Activated naive CD8-positive, alpha-beta T cell treated with anti-CD3 and anti-CD28 coated beads, Interleukin-2, amount 10 ng/mL, durations not matched to agents 7 days and 5 days (primary cell): ENCODE measurements at places on chromosomes 4 and X. TPM values are rescaled to one million over a fixed set of nuclear protein-coding genes. Genes with fewer than 3 reads are reported as not detected.

DNA sequence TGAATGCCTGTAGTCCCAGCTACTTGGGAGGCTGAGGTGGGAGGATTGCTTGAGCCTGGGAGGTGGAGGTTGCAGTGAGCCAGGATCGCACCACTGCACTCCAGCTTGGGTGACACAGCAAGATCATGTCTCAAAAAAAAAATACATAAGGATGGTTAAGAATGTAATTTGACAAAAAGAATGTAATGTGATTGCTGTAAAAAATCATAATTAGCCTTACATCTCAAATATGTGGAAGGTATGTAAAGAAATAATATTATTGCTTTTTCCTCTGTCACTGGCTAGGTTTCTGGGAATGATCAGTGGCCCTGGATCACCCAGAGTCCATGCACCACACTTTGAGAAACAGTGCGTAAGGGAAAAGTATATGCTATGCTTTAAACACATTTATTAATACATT lies 106.1 kb upstream of the C1GALT1C1 start:
- H3K27ac ChIP-seq: no peak overlapping the region
- H3K27me3 ChIP-seq: no peaks in the 10 kb centered on the region
- DNase-seq: no peak
- no peak overlapping the region for H3K4me3 ChIP-seq
- no peaks in the 10 kb centered on the region for H3K36me3 ChIP-seq

DNA sequence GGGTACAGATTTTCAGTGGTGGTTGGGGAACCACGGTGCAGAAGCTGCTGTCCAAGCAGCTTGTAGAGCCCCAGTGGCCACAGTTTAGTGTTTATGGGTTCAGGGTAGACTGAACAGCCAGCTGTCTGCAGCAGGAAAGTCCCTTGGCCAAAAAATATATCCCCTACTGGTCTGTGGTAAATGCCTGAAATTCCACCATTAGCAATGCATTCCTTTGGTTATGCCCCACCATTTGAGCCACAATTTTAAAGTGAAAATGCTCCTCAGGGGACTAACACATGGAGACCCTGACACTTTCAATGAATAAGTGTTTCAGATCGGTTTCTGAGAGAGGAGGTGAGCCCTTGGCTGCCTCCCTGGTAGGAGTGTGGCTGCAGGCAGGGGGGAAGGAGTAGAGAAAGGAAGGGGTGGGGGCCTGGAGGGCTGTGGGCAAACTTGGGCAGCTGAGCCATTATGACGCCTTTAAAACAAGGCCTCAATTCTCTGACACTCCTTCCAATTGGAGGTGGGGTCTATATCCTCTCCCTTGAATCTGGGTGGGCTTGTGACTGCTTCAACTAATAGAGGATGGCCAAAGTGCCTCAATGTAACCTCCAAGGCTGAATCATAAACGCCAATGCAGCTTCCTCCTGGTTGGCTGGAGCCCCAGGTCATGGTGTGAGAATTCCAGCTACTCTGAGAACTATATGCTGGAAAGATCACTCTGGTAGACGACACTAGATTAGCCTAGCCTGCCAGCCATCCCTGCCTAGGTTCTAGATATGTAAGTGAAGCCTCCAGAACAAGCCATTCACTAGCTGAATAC lies 75.8 kb upstream of the ATP6AP2 start:
- peaks cover 2% of the 10 kb centered on the region for H3K27me3 ChIP-seq
- H3K4me1 ChIP-seq: no peaks in the 10 kb centered on the region
- no peak overlapping the region for H3K27ac ChIP-seq

DNA sequence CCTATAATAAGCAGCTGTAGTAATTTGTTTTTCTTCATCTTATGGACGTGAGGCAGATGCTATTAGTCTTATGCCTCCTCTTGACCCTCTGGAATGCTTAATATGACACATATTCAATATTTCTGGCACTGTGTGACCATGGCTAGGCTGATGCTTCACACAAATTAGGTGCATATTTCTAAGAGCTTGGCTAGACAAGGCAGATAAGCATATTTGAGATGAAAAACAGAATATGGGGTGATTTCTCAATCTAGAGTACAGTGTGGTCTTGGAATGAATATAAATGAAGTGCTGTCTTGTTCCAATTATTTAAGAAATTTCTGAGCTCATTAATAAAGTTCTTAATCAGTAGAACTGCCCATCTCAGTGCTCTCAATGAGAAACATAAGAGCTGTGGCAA lies 156.2 kb downstream of the NPNT start:
- no peaks in the 10 kb centered on the region for H3K27me3 ChIP-seq
- no peaks in the 10 kb centered on the region for H3K4me1 ChIP-seq
- no peak overlapping the region for H3K4me3 ChIP-seq
- peaks cover 5% of the 10 kb centered on the region for H3K36me3 ChIP-seq

- no peak overlapping the region for H3K4me3 ChIP-seq
- H3K27me3 ChIP-seq: no peaks in the 10 kb centered on the region
- no peak for DNase-seq
- no peaks in the 10 kb centered on the region for H3K4me1 ChIP-seq
- no peak overlapping the region for H3K27ac ChIP-seq
Observed at GRCh38 chr4:5753766-5754528, 42.9 kb downstream of the EVC start.

DNA sequence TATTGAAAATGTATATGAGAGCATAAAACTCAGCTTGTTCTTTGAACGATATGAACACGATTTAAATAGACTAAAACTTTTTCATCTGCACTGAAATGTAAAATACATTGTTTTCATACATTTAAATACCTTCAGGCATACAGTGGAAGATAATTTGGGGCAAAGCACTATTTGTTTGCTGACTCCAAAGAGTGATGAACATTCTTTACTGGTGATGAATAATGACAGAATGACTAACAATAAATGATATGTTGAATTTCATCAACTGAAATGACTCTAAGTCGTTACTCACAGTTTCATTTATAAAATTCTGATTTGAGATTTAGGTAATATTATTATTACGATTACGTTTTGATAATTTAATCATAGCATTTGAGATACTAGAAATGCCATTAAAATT lies 1160.1 kb downstream of the NLGN4X start:
- no peaks in the 10 kb centered on the region for H3K27me3 ChIP-seq
- H3K27ac ChIP-seq: no peak overlapping the region
- no peak for DNase-seq
- H3K36me3 ChIP-seq: no peaks in the 10 kb centered on the region

DNA sequence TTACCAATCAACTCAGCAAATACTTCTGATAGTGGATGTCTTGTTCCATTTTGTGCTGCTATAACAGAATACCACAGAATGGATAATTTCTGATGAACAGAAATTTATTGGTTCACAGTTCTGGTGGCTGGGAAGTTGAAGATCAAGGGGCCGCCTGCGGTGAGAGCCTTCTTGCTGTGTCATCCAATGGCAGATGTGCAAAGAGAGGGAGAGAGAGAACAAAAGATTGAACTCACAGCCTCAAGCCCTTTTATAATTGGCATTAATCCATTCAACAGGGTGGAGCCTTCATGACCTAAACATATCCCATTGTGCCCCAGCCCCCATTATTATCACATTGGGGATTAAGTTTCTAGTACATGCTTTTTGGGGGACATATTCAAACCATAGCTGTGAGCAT lies 86.1 kb downstream of the ADGRG4 start:
- H3K4me3 ChIP-seq: no peak overlapping the region
- H3K27ac ChIP-seq: no peak overlapping the region
- no peaks in the 10 kb centered on the region for H3K36me3 ChIP-seq
- H3K4me1 ChIP-seq: no peaks in the 10 kb centered on the region

GRCh38 chrX:41588271-41588670 lies 100.5 kb upstream of the GPR34 start:
- H3K36me3 ChIP-seq: peaks cover 4% of the 10 kb centered on the region
- H3K4me1 ChIP-seq: no peaks in the 10 kb centered on the region
- no peaks in the 10 kb centered on the region for H3K27me3 ChIP-seq
- DNase-seq: no peak

DNA sequence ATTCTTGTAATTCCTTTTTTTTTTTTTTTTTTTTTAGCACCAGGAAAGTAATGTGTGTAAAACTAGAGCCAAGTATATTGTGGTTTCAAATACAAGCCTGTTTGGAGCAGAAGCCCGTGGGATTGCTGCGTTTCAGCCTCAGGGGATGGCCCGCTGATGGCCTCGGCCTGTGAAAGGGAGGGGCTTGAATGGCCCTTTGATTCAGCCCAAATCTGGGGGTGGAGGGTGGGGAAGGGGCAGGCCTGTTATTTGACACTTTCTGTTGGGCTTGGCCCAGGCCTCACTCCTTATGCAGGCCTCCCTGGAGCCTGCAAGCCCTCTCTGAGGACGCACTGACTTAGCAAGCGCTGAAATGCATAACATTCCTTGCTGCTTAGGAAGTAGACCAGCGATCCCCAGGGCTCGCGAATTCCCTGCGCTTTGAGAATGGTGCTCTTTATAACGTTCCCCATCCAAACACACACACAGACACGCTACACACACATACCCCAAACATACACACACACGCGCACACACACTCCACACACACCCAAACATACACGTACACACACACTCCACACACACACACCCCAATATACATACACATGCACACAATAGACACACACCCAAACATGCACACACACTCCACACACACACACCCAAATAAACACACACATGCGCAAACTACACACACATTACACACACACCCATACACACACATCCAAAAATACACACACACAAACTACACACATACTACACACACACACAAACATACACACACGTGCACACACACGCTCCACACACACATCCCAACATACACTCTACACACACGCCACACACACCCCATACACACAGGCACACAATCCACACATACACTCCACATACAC lies 29.6 kb downstream of the TLR10 start:
- no peak overlapping the region for H3K4me3 ChIP-seq
- peaks cover 5% of the 10 kb centered on the region for H3K36me3 ChIP-seq
- peaks cover 8% of the 10 kb centered on the region for H3K4me1 ChIP-seq
- H3K27ac ChIP-seq: no peak overlapping the region
- no peak for DNase-seq

- H3K27me3 ChIP-seq: no peaks in the 10 kb centered on the region
- no peak overlapping the region for H3K4me3 ChIP-seq
- H3K4me1 ChIP-seq: peaks cover 8% of the 10 kb centered on the region
Observed at GRCh38 chr4:88661739-88662138, 35.9 kb downstream of the NAP1L5 start.

GRCh38 chr4:81881855-81882621 lies 410.3 kb upstream of the RASGEF1B start:
- peaks cover 5% of the 10 kb centered on the region for H3K27me3 ChIP-seq
- peaks cover 6% of the 10 kb centered on the region for H3K4me1 ChIP-seq
- H3K27ac ChIP-seq: no peak overlapping the region
- no peak overlapping the region for H3K4me3 ChIP-seq
- no peak for DNase-seq

GRCh38 chr4:244471-244870 lies 60.8 kb downstream of the ZNF732 start:
- H3K36me3 ChIP-seq: peaks cover under 1% of the 10 kb centered on the region
- peaks cover 2% of the 10 kb centered on the region for H3K27me3 ChIP-seq
- H3K27ac ChIP-seq: no peak overlapping the region
- H3K4me1 ChIP-seq: peaks cover 8% of the 10 kb centered on the region

DNA sequence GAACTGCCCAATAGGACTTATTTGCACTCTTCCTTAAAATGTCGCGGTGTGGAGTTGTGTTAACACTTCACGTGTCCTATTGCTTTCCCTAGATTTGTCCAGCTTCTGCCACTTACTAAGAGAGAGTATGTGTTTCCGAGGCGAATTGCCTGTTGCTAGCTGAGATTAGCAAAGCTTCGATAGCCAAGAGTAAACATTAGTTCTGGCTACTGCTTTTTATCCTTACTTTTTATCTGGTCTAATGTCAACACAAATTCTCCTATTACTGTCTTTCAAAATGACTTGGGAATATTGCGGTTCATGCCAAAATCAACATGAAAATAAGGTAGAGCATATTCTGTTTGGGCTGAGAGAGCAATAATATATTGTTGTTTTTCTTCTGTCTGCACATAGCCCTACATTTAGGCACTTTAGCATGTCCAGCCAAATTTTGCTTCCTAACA lies 90.4 kb upstream of the VEGFC start:
- H3K4me3 ChIP-seq: no peak overlapping the region
- peaks cover 4% of the 10 kb centered on the region for H3K27me3 ChIP-seq
- H3K36me3 ChIP-seq: no peaks in the 10 kb centered on the region
- DNase-seq: no peak
- no peaks in the 10 kb centered on the region for H3K4me1 ChIP-seq

DNA sequence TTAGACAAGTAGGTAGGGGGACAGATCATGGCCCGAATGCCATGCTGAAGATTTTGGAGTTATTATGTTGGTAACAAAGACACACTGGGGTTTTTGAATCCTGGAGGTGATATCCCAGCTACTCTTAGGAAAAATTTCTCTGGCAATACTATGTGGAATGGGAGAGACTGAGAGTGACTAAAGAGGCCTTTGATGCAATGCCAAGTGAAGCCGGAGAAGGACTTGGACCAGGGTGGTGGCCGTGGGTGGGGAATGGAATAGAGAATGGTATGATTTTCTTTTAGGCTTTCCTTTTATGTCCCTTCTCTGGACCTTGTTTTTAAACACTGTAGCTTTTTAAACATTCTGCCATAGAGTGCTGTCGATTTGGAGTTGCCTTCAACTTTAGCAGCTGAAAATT lies 141.6 kb downstream of the DCLK2 start:
- DNase-seq: no peak
- H3K27ac ChIP-seq: no peak overlapping the region
- H3K4me1 ChIP-seq: no peaks in the 10 kb centered on the region
- H3K27me3 ChIP-seq: no peaks in the 10 kb centered on the region
- no peak overlapping the region for H3K4me3 ChIP-seq
- H3K36me3 ChIP-seq: no peaks in the 10 kb centered on the region

DNA sequence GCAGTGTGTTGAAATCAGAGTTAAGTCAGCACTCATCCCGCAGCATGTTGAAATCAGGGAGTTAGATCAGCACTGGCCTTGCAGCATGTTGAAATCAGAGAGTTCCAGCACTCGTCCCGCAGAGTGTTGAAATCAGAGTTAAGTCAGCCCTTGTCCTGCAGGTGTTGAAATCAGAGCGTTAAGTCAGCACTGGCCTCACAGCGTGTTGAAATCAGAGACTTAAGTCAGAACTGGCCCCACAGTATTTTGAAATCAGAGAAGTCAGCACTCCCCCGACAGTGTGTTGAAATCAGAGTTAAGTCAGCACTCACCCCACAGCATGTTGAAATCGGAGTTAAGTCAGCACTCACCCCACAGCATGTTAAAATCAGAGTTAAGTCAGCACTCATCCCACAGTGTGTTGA lies 10.9 kb upstream of the UVSSA start:
- H3K27ac ChIP-seq: peak overlapping the region; percentile 14
- no peaks in the 10 kb centered on the region for H3K27me3 ChIP-seq
- no peak overlapping the region for H3K4me3 ChIP-seq
- peaks cover 46% of the 10 kb centered on the region for H3K36me3 ChIP-seq
- no peak for DNase-seq

- no peaks in the 10 kb centered on the region for H3K4me1 ChIP-seq
- no peaks in the 10 kb centered on the region for H3K27me3 ChIP-seq
- H3K27ac ChIP-seq: no peak overlapping the region
- no peak overlapping the region for H3K4me3 ChIP-seq
Observed at GRCh38 chrX:30343206-30343605, 34.0 kb upstream of the NR0B1 start.

- peaks cover 2% of the 10 kb centered on the region for H3K4me1 ChIP-seq
- H3K36me3 ChIP-seq: peaks cover 43% of the 10 kb centered on the region
- H3K27ac ChIP-seq: no peak overlapping the region
- H3K27me3 ChIP-seq: no peaks in the 10 kb centered on the region
- H3K4me3 ChIP-seq: no peak overlapping the region
Observed at GRCh38 chr4:113474017-113474416, 287.5 kb downstream of the CAMK2D start.

Gene SPATA4
- not detected for total RNA-seq

Gene TLR3
- total RNA-seq: 1.1 TPM

Gene MAGEB1
- total RNA-seq: not detected

Gene HMGN5
- total RNA-seq: 1.6 TPM

Gene CT45A3
- total RNA-seq: not detected

Gene SOWAHD
- total RNA-seq: 2.1 TPM

Gene FRYL
- total RNA-seq: 114 TPM

Gene GC
- total RNA-seq: not detected

Gene MGARP
- 0.22 TPM for total RNA-seq
